ENCODE measurements at places on chromosomes 13 and 19. TPM values are rescaled to one million over a fixed set of nuclear protein-coding genes. Genes with fewer than 3 reads are reported as not detected.
A peak's percentile ranks its signal among the peaks of the same experiment; 100 is the strongest.

DNA sequence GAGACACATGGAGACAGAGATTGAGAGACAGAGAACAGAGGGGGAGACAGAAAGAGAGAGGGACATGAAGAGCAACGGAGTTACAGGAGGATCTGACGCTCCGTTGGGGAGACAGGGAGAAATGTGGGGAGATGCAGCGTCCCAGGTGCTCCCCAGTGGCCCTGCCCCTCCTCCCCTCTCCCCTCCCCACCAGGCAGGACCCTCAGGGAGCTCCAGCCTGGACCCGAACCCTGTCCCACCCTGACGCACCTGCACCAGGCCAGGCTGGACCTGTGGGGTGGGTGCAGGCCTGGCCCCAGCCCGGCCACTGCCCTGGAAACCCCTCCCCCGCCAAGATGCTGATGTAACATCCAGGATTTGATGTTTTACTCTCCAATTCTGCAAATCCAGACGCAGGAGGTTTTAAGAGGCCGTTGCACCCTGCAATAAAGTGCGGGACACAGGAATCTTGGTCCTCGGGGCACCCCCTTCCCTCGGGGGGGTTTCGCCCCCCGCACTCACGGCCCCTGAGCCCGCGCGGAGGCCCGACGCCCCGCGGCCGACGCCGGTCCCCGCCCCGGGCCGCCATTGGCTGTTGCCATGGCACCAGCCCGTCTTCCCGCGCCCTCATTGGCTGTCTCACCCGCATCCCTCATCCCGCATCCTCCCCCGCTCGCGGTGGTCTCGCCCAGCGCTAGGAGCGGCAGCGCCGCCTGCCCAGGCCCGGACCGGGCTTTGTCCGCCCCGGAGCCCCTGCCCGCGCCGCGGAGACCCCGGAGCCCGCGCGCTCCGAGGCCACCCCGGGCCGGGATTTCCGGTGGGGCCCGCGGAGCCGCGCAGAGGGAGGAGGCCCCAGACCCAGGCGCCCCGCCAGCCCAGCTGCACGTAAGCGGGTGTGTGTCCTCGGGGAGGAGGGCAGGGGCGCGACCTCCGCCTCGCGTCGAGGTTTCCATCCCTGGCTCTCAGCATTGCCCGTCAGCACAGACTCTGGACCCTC lies at the start of gene APC2:
Gene APC2 (plus strand): TSS at position 655 of the 976 bp plus-strand sequence. CDS start 2,881 bp downstream, outside the sequence.
- H3K36me3 ChIP-seq: no peaks in the 10 kb centered on the region
- no peak within 1 kb of the TSS for H3K27ac ChIP-seq
- H3K27me3 ChIP-seq: peaks cover 42% of the 10 kb centered on the region
- no peak within 1 kb of the TSS for H3K4me3 ChIP-seq
- no peak for DNase-seq

Gene THAP8
- total RNA-seq: 10.1 TPM

DNA sequence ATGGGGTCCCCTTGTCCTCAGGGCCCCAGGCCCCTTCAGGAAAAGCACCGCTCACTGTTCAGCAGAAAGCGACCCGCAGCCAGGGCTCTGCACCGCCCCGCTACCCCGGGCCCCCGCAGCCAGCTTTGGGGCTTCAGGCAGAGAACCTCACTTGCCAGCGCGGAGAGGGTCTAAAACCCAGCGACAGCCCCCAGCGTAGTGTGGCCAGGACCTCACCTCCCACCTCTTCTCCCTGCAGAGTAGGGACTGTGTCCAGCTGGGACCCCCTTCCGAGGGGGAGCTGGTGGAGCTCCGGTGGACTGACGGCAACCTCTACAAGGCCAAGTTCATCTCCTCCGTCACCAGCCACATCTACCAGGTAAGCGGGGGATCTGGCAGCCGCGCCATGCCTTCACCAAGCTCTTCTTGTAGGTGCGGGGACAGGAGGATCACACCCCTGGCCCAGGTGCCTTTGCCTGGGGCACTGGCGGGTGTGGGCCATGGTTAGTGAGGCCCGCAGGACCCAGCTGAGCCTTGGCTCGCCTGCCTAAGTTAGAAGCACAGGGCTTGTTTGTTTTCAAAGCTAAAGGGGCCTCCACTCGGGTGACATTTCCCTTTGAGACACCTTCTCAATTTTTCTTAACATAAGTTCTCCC lies 175.7 kb downstream of the KDM4B start:
- H3K27ac ChIP-seq: no peak overlapping the region
- H3K4me3 ChIP-seq: no peak overlapping the region
- DNase-seq: no peak
- H3K27me3 ChIP-seq: no peaks in the 10 kb centered on the region
- H3K4me1 ChIP-seq: no peaks in the 10 kb centered on the region

GRCh38 chr13:91351980-91352379 lies 4.5 kb downstream of the MIR17HG start:
- peaks cover 55% of the 10 kb centered on the region for H3K4me1 ChIP-seq
- H3K4me3 ChIP-seq: no peak overlapping the region
- peaks cover 54% of the 10 kb centered on the region for H3K36me3 ChIP-seq
- peak overlapping the region; percentile 37 for H3K27ac ChIP-seq
- H3K27me3 ChIP-seq: no peaks in the 10 kb centered on the region

DNA sequence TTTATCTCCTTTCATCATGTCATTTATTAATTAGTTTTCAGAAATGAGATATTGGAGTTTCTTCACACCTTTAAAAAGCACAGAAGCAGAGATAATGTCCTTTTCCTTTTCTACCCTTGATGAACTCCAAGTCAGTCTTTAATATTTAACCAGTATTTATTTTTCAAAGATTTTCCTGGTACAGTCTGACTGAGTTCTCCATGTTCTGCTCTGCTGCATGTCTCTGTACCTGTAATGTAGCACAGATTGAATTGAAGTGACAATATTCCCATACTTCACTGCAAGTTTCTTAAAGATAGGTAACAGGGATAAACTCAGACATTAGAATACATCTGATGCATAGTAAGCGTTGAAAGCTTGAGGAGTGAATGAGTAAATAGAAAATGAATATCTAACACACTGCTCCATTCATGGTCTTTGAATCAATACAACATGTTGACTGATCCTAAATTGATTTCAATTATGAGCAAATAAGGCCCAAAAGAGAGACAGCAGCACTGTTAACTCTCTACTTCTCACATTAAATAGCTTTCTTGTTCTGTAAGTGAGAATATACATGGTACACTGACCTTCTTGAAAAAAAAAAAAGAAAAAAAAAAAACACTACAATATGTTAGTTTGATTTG lies 1323.6 kb upstream of the PRR20A start:
- DNase-seq: no peak
- H3K36me3 ChIP-seq: no peaks in the 10 kb centered on the region
- no peak overlapping the region for H3K27ac ChIP-seq
- no peaks in the 10 kb centered on the region for H3K27me3 ChIP-seq
- no peak overlapping the region for H3K4me3 ChIP-seq
